ENCODE measurements at places on chromosomes 1 and 21.

DNA sequence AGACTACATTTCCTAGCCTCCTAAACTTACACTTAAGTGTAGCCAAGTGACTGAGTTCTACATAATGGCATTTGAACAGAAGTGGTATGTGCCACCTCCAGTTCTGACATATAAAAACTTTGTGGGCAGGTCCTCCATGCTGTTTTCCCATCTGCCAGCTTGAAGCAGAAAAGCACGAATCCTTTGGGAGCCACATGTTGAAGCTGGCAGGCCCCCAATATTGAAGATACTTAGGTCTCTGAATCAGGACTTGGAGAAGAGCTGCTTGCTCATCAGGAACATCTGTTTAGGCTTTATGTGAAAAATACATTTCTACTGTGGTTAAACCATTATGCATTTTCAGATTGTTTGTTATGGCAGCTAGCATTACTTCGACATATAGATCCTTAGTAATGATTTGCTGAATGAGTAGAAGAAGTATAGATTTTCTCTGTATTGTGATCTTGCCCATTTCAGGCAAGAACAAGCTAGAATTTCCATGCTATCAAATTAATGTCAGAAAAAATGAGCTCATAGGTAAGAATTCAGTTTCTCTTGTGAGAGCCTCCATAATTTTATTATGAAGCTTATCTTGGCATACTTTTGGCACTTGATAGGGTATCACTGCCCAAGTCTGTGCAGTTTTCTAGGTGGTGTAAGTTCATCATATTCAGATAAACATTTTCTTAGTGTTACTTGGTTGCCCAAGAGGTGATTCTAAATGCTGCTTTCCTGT, 68.4 kb downstream of the GDAP2 start:
- DNase-seq = peak; percentile 43

GRCh38 chr1:24255226-24255625, 63.9 kb upstream of the GRHL3 start:
- no peak for DNase-seq

DNA sequence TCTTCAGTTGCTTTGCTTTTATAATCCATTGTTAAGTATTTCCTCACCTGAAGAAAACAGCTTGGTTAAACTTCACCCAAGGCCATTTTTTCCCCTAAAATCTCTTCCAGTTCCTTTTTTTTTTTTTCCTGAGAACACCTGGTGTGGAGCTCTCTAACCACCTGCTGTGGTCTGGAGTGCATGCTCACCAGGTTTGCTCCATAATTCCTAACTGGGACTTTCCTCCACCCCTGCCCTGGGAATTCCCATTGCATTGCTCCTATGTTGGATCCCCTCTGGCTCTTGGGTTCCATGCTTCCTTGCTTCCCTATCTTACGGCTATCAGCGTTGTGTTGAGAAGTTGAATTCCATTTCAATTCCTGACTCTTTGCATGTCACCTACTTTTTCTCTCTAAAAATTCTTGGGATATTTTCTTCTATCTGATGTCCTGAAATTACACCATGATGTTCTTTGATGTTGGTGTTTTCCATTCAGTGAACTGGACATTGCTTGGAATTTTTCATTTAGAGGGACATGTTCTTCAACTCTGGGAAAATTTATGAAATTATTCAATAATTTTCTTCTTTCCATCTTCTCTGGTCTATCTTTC, 19.6 kb upstream of the DYRK1A start:
- DNase-seq = no peak

- no peak for DNase-seq
These were observed 62.6 kb downstream of the MAP3K7CL start for GRCh38 chr21:29193072-29193471.

- no peak for DNase-seq
These were observed 35.8 kb downstream of the HHAT start for GRCh38 chr1:210364479-210364878.

GRCh38 chr1:231016234-231016633, 23.8 kb downstream of the FAM89A start:
- no peak for DNase-seq

GRCh38 chr1:17661546-17662157, 93.5 kb upstream of the ACTL8 start:
- peak; percentile 54 for DNase-seq

DNA sequence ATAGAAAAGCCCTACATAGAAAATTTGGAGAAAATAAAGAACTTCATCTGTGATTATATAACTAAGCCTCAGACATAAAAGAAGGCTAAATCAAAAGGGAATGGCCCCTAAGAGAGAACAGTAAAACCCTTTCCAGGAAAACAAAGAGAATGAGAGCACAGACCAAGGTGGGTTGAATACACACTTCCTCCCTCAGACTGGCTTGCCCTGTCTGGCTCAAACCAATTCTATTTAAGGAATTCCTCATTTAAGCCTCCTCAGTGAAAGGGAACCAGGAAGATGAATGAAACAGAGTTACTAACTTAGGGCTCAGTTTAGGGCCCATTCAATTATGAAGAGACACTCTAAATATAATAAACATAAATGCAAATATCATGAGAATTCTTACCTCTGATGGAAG, 10.6 kb upstream of the SYT14 start:
- DNase-seq = peak; percentile 36

- no peak for DNase-seq
These were observed 130.2 kb upstream of the ATP1B1 start for GRCh38 chr1:168976267-168976666.

Data from fibroblast of lung (primary cell).